ENCODE measurements at places on chromosomes 5 and 9.

- peak; percentile 21 for DNase-seq
Measured at GRCh38 chr5:181163487-181164075, 16.2 kb downstream of the OR2V2 start.

GRCh38 chr5:149170299-149170698 is 29.0 kb downstream of the ABLIM3 start:
- no peak for DNase-seq

DNA sequence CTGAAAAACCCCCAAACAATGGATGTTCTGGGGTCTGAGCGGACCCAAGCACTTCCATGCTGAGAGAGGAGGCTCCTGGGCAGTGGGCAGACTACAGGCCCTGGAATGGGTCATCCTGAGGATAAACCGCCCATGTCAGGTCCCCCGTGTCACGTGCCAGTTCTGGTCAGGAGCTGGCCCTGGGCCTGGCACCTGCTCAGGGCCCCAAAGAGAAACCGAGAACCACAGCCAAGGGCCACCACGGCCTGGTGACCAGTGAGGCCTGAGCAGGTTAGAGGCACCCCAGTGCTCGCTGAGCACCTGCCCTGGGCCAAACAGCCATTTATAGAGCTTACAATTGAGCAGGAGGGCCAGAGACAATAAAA is 15.8 kb downstream of the LMAN2 start:
- no peak for DNase-seq

GRCh38 chr5:150177721-150178120 is 11.1 kb downstream of the CDX1 start:
- no peak for DNase-seq

- DNase-seq = peak; percentile 75
Measured at GRCh38 chr9:34547960-34548611, 25.3 kb upstream of the ENHO start.

- DNase-seq = no peak
Measured at GRCh38 chr9:114238891-114239875, 83.7 kb upstream of the ORM1 start.

All from right kidney (tissue), 9 donors.